Muscle of leg (tissue), 16 donors: ENCODE measurements at places on chromosomes 16 and 17. TPM values are rescaled to one million over a fixed set of nuclear protein-coding genes. Genes with fewer than 3 reads are reported as not detected.
A peak's percentile ranks its signal among the peaks of the same experiment; 100 is the strongest.

- H3K36me3 ChIP-seq = peaks cover 11% of the 10 kb centered on the region
- H3K4me1 ChIP-seq = peaks cover 12% of the 10 kb centered on the region
- H3K27me3 ChIP-seq = no peaks in the 10 kb centered on the region
- no peak overlapping the region for H3K27ac ChIP-seq
- DNase-seq = peak; percentile 16
Measured at GRCh38 chr17:3730881-3731429, 7.3 kb downstream of the HASPIN start.

KRTAP1-3 gene
- not detected for total RNA-seq

- no peak overlapping the region for H3K27ac ChIP-seq
- H3K4me1 ChIP-seq = no peaks in the 10 kb centered on the region
- no peak overlapping the region for H3K4me3 ChIP-seq
- no peaks in the 10 kb centered on the region for H3K27me3 ChIP-seq
- DNase-seq = no peak
Measured at GRCh38 chr17:76635039-76635438, 8.5 kb downstream of the ST6GALNAC1 start.

TMEM238L gene
- not detected for total RNA-seq
